ENCODE measurements at places on chromosomes 2 and 18.

DNA sequence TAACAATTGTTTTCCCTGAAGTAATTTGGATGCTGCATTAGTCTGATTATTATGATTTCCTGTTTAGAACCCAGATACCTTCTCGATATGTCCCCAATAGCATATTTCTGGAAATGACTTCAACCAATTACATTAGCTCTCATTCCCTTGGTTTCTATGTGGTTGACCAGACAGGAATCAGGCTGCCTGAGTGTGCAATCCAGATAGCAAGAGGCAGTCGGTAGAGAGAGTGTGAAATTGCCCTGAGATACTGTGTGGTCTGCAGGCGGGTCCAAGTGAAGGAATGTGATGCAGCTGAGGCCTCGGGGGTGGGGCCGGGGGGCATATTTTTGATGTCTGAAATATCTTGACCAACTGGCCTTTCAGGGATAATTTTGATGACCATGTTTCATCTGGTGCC lies 143.9 kb upstream of the ITGA6 start:
- DNase-seq = no peak

GRCh38 chr2:41242001-41242331 lies 790.1 kb upstream of the SLC8A1 start:
- DNase-seq = no peak

DNA sequence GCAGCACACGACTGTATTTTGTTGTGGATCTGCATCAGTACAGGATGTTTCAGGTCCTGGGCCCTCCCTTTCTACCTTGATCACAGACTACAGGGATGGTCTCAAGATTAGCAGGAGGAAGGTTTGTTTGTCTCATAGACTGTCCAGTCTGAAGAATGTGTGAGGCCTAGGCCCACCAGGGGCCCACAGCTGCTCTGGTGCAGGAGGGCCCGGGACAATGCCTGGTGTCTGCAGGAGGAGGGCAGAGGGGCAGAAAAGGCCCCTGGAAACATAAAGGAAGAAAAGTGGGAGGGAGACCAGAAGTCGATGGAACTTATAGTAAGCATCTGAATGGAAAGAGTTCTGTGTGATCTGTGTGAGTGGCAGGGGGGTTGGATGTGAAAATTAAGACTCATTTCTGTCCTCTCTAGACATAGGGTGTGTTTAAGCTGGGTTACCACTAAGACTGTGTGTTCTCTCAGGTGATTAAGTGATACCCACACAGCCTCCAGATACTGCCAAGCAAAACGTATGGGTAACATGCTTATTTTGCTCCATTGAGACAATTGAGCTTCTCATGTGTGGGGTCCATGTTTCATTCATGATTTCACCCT lies 33.4 kb upstream of the LPIN2 start:
- no peak for DNase-seq

GRCh38 chr2:136015699-136016098 lies 30.3 kb upstream of the DARS1 start:
- no peak for DNase-seq

GRCh38 chr18:9191658-9192256 lies 55.2 kb downstream of the ANKRD12 start:
- DNase-seq = no peak

DNA sequence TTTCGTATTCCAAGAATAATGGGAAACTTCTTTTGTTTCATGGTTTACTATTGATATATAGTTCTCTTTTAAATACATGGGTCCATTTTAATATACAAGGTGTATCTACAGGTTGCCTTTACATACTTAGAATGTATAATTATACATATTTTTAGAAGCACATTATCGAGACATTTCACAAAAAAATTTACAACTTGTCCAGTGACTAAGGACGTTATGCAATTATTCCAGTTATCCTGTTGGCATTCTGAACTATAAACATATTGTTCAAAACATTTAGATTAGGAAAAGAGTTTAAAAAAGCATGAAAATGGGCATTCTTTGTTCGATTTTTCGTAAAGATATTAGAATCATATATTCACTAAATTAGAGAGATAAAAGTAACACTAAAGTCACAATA lies 344.6 kb upstream of the TMEFF2 start:
- DNase-seq = no peak

DNA sequence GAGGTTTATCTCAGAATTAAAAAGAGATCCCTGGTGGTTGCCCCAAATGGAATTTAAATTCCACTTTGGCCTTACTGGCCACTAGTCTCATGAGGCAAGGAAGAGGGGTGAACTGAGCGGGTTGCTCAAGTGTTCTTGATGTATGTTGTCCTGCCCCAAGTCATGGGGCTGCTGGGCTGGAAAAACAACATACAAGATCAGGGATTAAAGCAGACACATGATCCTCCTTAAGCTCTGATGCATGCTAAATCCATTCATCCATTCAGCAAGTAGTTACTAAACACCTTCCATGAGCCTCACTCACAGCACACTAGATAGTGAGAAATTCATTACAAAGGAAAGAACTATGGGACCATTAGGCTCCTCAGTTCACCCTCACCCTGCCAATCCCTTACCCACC lies 196.3 kb downstream of the MREG start:
- DNase-seq = no peak

GRCh38 chr2:234641086-234641485 lies 144.2 kb upstream of the ARL4C start:
- no peak for DNase-seq

GRCh38 chr2:240435948-240436682 lies 652 bp downstream of the GPC1 start:
- no peak for DNase-seq

DNA sequence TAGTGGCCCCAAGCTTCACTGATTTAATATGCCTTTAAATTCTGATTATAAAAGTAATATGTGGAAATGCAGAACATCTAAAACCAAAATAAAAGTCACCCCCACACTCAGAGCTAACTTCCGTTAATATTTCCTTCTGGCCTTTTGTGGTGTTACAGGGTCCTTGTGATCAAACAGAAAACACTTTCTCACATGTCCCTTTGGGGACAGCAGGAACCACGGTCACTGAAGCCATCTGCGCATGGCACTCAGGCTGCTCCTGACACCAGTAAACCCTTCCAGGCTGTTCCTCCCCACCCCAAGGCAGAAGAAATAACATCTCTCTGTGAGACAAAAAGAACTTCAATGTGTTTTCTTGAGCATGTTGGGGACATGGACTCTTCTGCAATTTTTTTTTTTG lies 25.1 kb upstream of the GPR17 start:
- DNase-seq = no peak

- DNase-seq = no peak
Observed at GRCh38 chr18:10937743-10938640, 211.4 kb downstream of the PIEZO2 start.

DNA sequence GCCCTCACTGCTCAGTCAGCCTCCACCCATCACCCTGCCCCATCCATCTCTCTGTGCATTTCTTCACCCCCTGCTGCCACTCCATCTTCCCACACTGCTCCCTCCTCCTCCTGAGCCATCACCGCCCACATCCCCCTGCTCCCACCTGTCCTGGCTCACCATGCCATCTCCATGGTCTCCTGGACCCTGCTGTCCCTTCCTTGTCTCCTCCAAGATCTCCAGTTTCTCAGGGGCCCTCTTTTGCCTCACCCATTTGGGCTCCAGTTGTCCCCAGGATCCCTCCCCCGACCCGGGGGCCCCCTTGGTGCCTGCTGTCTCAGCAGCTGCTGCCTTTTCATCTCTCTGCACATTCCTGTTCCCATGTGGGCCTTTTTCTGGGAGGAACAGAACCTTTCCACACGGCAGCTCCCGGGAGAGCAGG lies 10.6 kb downstream of the SPEG start:
- DNase-seq = no peak

Data from vagina (tissue), 2 donors.